NCI-H1092 treated with DMSO at 0.1 percent for 48 hours (cell line): ENCODE measurements at places on chromosomes 16 and 17.
A peak's percentile ranks its signal among the peaks of the same experiment; 100 is the strongest.

- DNase-seq = no peak
Measured at GRCh38 chr17:58411408-58411894, 5.9 kb downstream of the RNF43 start.

DNA sequence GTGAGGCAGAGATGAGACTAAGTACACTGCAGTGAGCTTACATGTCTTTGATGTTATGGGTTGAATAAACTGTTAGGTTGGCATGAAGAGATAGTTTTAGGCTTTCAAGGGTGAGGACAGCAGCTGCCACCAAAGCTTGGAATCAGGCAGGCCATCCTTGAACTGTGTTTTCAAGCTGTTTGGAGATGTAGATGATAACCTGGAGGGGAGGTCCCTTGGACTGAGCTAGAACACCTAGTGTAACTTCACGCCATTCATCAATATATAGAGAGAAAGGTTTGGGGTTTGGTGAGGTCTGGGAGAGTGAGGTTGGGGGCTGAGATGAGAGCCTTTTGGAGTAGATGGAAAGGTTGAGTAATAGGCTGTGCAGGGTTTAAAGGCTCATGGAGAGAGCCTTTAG is 2447.0 kb downstream of the TP53TG3F start:
- DNase-seq = no peak

DNA sequence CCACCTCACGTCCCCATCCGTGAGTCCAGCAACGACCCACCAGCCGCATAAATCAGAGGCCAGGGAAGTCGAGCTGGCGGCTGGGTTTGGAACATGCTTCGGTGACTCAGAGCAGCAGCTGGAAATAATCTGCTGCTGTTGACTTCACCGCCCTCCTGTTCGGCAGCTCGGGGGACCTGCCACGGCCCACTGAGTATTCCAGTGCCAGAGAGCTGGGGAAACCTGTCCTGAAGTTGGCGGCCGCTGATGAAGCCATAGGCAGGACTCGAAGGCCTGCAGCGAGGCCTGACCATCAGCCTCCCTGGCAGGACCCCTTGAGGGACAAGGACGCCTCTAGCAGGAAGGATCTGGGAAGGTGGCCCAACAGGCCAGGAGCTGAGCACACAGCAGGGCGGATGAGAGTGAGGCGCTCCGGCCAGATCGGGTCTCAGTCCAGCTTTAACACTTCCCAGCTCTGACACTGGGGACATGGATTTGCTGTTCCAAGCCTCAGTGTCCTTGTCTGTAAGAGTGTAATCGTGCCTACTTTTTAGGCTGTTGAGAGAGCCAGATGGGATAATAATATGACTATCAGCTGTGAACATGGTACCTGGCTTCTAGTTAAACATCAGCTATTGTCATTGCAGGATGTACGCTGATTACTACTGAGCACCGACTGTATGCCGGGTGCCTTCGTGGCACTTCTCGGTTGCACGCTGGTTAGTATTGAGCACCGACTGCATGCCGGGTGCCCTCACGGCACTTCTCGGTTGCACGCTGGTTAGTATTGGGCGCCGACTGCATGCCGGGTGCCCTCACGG is 50.4 kb upstream of the CIBAR2 start:
- no peak for DNase-seq

DNA sequence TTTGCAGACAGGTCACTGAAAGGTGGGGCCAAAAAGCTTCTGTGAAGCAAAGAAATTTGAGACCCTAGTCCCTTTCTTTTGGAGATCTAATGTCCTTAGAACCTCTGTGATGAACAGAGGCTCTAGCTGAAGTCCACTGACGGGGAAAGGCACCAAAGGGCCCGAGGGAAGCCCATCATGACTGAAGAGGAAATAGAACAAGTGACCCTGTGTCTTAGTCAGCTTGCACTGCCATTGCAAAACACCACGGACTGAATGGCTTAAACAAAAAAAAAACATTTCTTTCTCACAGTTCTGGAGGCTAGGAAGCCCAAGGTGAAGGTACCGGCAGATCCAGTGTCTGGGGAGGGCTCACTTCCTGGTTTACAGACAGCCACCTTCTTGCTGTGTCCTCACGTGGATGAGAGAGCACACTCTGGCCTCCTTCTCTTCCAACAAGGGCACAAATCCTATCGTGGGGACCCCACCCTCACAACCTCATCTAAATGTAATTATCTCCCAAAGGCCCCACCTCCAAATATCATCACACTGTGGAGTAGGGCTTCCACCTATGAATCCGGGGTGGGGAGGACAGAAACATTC is 24.3 kb upstream of the ASGR2 start:
- no peak for DNase-seq

DNA sequence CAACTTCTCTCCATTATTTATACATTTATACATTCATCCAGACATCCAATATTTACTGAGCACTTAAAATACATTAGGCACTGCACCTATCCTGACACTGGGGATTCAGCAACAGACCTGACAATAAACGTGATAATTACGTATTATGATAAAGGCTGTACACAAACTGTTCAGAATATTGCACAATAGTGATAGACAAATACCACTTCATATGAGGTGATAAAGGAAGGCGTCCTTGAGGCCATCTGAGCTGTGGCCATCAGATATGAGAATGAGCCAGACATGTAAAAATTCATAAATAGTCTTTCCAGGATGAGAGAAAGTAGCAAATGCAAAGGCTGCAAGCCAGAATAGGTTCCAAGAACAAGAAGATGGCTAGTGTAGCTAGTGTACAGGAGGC is 8.6 kb downstream of the USP32 start:
- DNase-seq = peak; percentile 68

DNA sequence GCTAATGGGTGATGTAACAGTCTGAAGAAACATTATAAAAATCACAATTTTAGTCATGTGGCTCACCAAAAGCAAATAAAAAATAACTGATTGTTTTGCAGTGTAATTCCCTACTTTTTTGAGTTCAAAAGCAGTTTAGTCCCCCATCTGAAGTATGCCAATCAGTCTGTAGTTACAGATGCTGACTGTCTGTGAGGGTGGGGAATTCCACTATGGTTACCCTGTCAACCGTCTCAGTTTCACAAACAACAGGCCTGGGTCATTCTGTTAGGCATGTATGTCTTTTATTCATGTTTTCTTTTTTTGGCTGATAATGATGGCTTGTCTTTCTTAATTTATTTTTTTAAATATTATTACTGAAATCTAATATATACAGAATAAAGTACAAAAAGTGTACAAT is 69.3 kb downstream of the STXBP4 start:
- DNase-seq = no peak

- DNase-seq = peak; percentile 10
Measured at GRCh38 chr17:76940738-76941350, 72.6 kb downstream of the MGAT5B start.

- DNase-seq = no peak
Measured at GRCh38 chr17:32998887-32999228, 7.2 kb downstream of the SPACA3 start.

DNA sequence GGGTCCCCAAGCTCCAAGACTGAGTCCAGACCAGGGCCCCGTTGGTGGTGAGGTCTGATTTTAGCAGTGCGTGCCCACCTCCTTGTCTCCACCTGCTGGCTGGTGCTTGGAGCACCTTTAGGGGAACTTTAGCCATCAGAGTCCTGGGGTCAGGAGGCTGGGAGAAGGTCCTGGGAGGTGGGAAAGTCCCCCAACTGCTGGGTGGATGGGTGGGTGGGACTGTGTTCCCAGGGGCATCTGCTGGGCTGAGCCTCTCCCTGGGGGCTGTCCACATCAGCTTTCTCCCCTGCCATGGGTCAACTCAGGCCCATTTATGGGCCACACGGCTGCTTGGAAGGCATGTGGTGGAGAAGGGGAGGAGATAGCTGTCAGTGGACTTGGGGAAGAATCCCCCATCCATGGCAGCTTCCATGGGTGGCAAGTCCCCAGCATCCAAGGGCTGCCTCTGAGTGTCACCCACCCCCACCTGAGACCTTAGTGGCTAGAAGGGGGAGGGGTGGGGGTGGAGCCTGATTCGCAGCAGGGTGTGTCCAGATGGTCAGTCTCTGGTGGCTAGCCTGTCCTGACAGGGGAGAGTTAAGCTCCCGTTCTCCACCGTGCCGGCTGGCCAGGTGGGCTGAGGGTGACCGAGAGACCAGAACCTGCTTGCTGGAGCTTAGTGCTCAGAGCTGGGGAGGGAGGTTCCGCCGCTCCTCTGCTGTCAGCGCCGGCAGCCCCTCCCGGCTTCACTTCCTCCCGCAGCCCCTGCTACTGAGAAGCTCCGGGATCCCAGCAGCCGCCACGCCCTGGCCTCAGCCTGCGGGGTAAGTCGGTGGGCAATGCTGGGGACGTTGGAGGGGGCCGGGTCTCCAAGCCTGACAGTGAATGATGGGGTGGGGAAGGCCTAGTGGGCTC is at the start of gene TRPV2:
TSS of gene TRPV2 (plus strand) at position 541 of the 894 bp plus-strand sequence. CDS start 2,098 bp downstream, outside the sequence.
- DNase-seq = no peak

- no peak for DNase-seq
Measured at GRCh38 chr16:60310846-60311445, 1576.8 kb upstream of the GOT2 start.

- DNase-seq = peak; percentile 88
Measured at GRCh38 chr17:72187556-72187955, 66.7 kb downstream of the SOX9 start.

GRCh38 chr17:39597372-39598046 is 10.2 kb downstream of the NEUROD2 start:
- no peak for DNase-seq

DNA sequence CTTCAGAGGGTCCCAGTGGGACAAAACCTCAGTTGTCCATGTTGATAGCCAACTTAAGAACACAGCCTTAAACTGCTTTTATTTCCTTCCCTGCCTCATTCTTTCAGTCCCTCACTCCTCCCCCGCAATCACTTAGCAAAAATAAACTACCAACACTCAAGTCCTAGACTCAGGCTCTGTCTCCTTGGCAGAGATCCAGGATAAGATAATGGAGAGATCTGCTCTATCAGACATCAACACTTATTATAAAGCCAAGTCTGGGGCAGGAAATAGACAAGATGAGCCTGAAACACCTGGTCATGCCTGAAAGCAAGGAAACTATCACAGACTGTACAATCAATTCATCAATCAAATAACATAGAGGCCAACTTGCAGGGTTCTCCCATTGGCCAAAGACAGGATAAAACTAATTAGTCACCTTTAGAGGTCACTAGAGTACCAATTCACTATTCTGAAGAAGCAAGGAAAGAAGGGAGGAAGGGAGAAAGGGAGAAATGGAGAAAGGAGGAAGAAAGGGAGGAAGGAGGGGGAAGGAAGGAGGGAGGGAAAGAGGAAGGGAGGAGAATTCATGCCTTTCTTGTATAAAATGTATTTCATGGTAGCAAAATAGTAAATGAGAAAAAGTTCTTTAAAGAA is 15.7 kb downstream of the HYDIN start:
- peak; percentile 2 for DNase-seq

- no peak for DNase-seq
Measured at GRCh38 chr17:29150161-29150560, 30.0 kb downstream of the MYO18A start.

DNA sequence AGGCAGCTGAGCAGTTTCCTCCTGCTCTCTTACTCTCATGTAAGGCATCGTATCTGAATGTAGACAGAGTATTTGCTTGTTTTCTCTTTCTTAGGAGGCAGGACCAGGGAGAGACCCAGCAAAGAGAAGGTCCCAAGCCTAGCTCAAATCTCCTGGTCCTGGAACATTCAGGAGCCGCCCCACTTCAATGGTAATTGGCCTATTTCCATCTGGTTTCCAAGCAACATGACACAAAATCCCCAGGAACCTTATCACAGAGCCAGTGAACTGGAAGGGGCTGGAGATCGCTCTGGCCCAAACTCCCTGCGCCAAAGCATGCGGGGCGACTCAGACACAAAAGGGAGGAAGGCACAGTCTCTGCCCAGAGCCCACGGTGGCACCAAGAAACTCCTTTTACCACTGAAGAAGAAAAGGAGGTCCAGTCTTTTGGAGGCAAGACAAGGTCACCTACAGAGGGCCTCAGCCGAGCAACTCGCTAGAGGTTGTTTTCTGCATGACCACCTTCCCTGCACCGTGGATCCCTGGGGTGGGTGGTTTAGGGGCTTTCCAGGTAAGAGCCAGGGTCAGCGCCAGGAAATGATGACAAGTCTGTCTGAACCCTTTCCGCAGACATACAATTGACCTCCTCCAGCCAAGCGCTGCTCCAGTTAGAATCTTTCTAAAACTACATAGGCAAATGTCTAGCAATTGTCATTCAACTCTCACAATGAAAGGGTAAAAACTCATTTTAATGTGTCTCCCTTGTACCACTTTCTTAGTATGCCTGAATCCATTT is 394.7 kb downstream of the SOX9 start:
- DNase-seq = peak; percentile 90

DNA sequence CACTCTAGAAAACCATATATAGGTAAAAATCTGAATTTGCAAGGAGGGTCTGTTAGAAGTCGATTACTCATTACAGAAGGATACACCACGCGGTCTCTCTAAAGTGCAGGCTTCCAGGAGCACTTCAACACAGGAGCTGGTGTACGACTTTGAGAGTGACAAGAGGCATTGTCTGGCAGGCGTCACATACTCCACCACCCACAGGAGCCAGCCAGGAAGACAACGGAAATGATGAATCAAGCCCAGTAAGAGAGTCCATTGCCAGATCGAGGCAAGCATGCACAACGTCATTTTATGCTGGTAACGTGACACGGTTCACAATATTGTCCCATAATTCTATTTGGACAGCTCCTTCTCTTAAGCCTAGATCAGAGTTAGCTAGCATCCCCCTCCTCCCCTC is 15.0 kb upstream of the CACNG4 start:
- peak; percentile 4 for DNase-seq

- no peak for DNase-seq
Measured at GRCh38 chr17:63173903-63174302, 207.9 kb downstream of the TANC2 start.

- no peak for DNase-seq
Measured at GRCh38 chr17:3043737-3044365, 19.6 kb downstream of the OR1D5 start.

- DNase-seq = no peak
Measured at GRCh38 chr17:41652461-41652970, 28.1 kb upstream of the KRT17 start.

GRCh38 chr16:71698491-71698890 is 26.0 kb downstream of the PHLPP2 start:
- no peak for DNase-seq

GRCh38 chr16:50711862-50712559 is 18.6 kb downstream of the NOD2 start:
- no peak for DNase-seq

DNA sequence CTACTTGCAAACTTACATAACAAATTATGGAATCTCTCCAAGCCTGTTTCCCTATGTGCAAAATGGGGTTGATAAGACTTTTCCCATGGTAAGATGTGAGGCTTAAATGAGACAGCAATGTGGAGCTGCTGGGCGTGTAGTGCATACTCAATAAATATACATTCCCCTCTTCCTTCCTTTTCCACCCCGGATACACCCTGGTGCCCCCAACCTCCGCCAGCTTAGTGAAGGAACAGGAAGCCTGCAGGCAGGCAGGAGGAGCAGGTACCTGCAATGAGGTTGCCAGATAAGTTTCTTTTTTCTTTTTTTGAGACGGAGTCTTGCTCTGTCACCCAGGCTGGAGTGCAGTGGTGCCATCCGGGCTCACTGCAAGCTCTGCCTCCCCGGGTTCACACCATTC is 14.9 kb downstream of the C17orf50 start:
- DNase-seq = no peak

GRCh38 chr16:57141822-57142631 is 43.8 kb downstream of the PSME3IP1 start:
- DNase-seq = no peak

- no peak for DNase-seq
Measured at GRCh38 chr17:50638606-50638965, 3.9 kb downstream of the ABCC3 start.
